ENCODE measurements at places on chromosomes 12 and 14. TPM values are rescaled to one million over a fixed set of nuclear protein-coding genes. Genes with fewer than 3 reads are reported as not detected.

The SMOC1 gene
- total RNA-seq, result not detected

The NID2 gene
- 0.34 TPM for total RNA-seq

DNA sequence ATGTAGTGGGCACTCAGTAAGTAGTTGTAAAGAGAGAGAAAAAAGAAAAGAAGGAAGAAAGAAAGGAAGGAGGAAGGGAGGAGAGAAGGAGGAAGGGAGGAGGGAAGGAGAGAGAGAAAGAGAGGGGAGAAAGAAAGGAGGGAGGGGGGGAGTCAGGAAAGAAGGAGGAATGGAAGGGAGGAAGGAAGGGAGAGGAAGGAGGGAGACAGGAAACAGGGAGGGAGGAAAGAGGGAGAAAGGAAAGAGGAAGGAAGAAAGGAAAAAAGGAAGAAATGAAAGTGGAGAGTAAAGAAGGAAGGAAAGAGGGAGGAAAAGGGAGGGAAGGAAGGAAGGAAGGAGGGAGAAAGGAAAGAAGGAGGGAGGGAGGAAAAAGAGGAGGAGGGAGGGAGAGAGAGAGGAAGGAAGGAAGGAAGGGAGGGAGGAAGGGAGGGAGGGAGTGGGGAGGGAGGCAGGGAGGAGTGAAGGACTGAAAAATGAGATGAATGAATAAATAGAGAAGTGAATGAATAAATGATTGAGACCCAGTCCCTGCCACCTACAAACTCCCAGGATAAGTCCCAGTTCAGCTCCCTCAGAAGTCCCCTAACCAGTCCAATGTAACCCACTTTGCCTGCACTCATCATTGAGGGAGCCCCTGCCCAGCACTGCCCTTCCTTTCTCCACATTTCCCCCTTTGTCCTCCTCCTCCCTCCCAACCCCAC, 739.0 kb upstream of the TBX3 start:
- H3K4me3 ChIP-seq, result no peak overlapping the region
- H3K27me3 ChIP-seq, result no peaks in the 10 kb centered on the region
- no peaks in the 10 kb centered on the region for H3K36me3 ChIP-seq
- DNase-seq, result no peak

GRCh38 chr12:49920241-49920914, 16.7 kb upstream of the FAIM2 start:
- no peaks in the 10 kb centered on the region for H3K36me3 ChIP-seq
- no peak overlapping the region for H3K4me3 ChIP-seq
- H3K27ac ChIP-seq, result no peak overlapping the region
- peaks cover 7% of the 10 kb centered on the region for H3K27me3 ChIP-seq

DNA sequence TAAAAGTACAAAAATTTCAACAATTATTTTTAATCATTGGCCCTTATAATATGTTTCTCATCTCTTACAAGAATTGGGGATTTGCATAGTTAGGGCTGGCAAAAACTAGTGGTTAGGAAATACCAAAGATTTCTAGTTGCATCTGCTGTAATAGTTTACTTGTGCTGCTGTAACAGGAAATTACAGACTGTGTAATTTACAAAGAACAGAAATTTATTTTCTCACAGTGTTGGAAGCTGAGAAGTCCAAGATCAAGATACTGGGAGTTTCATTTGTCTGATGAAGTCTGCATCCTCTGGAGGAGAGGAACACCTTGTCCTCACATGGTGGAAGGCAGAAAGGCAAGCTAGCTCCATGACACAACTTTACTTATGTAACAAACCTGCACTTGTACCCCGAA, 157.0 kb downstream of the FLRT2 start:
- H3K36me3 ChIP-seq, result no peaks in the 10 kb centered on the region
- H3K27ac ChIP-seq, result no peak overlapping the region
- no peaks in the 10 kb centered on the region for H3K4me1 ChIP-seq
- H3K4me3 ChIP-seq, result no peak overlapping the region

DNA sequence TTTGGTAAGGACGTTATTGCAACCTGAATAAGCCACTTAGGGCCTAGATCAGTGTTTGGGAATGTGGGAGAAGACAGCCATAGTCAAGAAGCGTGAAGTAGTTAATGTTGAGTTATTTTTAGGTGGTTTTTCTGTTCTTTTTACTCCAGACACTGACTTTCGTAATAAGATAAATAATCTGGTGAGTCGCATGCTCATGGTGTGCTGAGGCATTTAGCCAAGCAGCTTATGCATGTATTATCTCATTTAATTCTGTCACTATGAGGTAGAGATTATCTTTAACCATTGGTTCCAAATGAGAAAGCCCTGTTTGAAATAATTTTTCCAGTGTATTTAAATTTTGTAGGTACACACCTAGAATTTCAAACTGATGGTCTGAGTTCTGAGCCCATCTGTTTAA, 67.3 kb downstream of the RCOR1 start:
- H3K4me3 ChIP-seq, result no peak overlapping the region
- no peaks in the 10 kb centered on the region for H3K27me3 ChIP-seq
- no peak overlapping the region for H3K27ac ChIP-seq
- DNase-seq, result no peak

GRCh38 chr12:31517994-31518393, 72.9 kb downstream of the DENND5B start:
- DNase-seq, result no peak
- peaks cover 5% of the 10 kb centered on the region for H3K27me3 ChIP-seq
- no peak overlapping the region for H3K4me3 ChIP-seq
- H3K27ac ChIP-seq, result no peak overlapping the region

DNA sequence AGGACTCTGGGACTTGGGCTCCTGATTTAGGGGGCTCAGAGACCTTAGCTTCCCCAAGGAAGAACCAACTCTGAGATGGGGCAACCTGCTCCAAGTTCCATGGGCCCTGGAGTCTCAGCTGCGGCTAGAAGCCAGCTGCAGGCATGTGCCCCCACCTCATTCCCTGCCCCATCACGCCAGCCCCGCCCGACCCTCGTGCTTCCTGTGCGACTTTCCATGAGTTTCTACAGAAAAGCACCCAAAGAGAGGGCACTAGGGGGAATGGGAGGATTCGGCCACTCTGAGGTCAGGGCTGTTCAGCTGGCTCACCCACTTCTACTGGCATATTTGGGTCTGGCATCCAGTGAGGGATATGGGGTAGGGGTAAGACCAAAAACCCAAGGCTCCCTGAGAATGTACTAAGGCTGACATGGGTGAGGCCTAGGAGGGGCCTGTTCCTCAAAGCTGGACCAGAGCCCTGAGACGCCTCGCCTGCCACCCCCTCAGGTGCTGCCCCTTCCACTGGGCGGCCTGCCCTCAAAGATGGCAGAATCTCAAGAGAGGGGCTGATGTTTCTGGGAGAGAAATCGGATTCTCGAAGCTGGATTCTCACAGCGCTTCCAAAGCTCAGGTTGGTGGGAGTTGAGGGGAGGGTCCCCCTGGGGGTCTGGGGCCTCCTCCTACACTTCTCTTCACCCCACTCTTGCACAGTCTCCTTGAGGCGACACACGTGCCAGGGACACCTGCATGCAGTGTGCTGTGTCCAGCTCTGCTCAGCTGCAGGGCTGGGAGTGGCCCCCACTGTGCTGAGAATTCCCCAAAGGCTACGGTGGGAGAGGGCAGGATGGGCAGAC, 22.1 kb downstream of the FAIM2 start:
- H3K27ac ChIP-seq, result no peak overlapping the region
- no peaks in the 10 kb centered on the region for H3K36me3 ChIP-seq
- DNase-seq, result no peak

DNA sequence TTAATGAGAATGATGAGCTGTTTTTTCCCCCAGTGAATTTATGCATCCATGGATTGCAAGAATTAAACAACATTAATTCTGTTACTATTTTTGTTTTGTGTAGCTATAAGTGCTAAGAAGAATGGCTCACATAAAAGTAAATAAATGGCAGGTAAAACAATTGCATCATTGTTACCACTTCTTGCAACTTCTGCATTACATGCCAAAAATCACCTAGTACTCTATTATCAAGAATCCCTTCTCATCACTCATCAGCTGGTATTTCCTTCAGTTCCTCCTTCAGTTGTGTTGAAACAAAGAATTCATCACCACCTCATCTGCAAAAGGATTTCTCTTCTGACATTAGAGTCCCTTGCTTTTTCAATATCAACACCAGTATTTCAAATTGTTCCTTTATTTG, 773 bp downstream of the A2M start:
- no peaks in the 10 kb centered on the region for H3K36me3 ChIP-seq
- H3K27ac ChIP-seq, result no peak overlapping the region
- no peak overlapping the region for H3K4me3 ChIP-seq
- peaks cover 11% of the 10 kb centered on the region for H3K4me1 ChIP-seq
- DNase-seq, result no peak

All from activated T-helper 1 cell treated with anti-CD3 and anti-CD28 coated beads, Interleukin-12 subunit alpha, Interleukin-12 subunit beta, Interleukin-2, Interleukin-4 antibody, amounts not matched to agents 30 ng/mL and 10 ng/mL and 1 ng/mL, durations not matched to agents 14 hours and 24 hours and 36 hours (primary cell).